ENCODE measurements at places on chromosomes 1 and 21.

GRCh38 chr1:2805801-2806430 lies 4.4 kb upstream of the TTC34 start:
- no peak for DNase-seq

DNA sequence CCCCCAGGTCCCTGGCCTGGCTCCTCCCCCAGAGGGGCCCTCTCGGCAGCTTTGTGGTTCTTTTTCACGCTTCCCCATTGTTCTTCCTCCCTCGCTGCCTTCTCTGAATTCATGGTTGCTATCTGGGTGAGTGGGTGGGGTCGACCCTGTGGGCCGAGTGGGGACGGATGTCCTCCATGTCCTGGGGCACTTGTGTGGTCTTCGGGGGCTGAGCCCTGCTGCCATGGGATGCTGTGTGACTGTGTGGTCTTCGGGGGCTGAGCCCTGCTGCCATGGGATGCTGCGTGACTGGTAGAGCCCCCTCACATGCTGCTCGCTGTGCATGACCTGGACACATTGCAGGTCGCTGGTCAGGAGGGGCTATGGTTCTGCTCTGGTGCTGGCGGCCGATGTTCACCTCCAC lies 21.6 kb upstream of the DIP2A start:
- DNase-seq = no peak

- DNase-seq = no peak
These were observed 95.9 kb downstream of the ACTL8 start for GRCh38 chr1:17851056-17851455.

DNA sequence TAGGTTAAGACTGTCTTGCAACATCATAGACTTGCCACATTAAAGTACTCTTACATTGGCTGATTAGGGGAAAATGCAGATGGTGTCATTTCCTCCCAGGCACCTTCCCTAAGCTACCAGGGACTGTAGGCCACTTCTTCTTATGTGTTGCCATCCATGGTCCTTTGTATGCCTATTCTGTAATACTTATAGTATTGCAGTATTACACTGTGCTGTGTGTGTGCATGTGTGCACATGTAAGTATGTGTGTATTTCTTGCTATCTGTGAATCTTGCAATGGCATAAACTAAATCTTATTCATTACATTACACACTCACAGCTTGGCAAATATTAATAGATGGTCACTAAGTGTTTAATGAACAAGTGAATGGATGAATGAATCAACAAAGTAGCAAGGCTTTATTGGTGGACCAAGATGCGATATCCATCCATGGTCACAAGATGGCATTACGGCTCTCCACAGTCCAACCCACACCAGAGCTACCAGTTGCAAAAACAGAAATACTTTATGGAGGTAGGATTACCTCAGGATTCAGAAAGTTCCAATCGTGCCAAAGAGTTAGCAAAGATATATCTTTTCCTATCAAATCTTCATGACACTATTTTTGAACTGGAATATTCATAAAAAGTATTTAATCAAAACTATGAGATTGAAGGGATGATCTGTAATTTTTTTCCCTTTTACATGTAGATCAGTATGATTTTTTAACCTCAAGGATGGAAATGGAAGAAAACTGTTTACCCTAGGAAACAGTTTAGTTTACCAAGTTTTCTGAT lies 160.2 kb downstream of the DENND1B start:
- no peak for DNase-seq

DNA sequence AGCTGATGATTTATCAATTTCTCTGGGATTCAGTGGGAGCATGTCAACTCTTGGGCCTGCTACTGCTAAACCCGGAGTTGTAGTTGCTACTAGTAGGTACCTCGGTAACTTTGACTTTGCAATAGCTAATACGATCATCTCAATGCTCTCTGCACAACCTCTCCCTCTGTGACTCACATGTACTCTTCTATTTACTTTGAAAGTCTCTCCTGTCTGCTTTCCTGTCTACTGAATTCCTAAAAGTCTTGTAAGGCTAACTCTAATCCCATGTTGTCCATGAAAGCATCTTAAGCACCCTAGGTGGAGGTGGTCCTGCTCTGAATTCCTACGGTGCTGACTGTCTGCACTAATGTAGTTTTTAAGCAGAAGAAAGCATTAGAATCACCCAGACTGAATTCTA lies 29.3 kb downstream of the SLC9C2 start:
- no peak for DNase-seq

GRCh38 chr1:217004776-217005436 lies 281.7 kb upstream of the ESRRG start:
- no peak for DNase-seq

GRCh38 chr1:50060279-50060678 lies 36.5 kb upstream of the AGBL4 start:
- no peak for DNase-seq

DNA sequence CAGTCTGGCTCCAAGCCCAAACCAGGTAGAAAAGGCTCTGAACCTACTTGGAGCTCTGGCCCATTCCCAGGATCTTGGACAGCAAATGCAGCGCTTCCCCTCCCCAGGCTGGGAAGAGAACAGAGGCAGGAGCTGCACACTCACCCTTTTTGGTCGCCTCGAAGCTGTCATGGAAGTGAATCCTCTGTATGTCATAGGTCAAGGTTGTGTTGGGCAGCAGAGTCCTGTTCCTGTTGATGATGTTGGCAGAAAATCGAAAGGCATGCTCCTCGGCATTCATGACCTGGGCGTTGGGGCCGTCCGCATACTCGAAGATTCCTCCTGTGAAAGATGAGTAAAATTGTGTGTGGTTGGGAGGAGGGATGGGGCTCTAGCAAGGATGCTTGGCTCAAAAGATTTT lies 143.5 kb downstream of the GRIK3 start:
- DNase-seq = no peak

DNA sequence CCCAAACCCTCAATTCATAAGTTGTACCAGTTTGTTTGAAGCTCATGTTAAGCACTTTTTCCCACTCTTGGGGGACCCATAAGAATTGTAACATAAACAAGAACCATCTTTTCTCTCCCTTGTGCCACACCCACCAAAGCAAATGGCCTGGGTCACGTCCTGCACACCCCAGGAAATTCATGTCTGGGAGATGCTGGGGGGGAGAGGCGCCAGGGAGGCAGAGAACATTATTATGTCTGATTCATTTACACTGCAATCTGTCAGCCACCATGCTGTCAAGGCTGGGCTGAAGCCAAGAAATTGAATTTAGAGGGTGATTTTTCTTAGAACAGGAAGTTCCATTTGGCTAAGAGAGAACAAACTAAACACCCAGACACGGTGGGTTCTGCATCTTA lies 37.2 kb upstream of the IPO9 start:
- DNase-seq = no peak

GRCh38 chr1:3911981-3912808 lies 12.1 kb upstream of the C1orf174 start:
- DNase-seq = no peak

DNA sequence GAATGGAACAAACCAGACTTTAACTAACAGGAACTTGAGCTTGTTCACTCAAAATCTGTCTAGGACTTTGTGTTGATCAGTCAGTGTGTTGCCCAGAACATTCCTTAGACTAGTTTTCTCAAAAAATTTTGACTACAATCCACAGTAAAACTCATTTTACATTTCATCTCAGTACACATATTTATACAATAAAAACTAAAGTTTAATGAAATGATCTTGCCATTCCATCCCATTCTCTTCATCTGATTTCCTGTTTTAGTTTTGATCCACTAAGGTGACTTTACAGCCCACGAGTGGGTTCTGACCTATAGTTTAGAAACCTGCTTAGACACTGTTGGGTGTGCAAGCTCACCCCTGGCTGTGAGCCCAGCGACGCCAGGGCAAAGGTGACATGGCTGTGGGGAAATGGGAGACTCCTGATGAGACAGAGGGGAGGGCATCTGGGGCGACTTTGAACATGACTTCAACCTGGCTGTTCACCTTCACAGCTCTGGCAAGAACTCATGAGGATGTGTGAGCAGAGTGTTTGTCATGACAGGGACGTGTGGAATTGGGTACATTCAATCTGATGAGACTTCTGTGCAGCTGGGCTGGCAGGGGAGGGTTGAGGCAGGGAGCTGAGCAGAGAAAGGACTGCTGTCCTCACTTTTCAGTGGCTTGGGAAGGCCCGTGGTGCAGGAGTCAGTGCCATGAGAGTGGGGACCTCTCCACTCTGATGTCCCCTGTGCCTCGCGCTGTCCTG lies 40.6 kb downstream of the LHX4 start:
- DNase-seq = no peak

DNA sequence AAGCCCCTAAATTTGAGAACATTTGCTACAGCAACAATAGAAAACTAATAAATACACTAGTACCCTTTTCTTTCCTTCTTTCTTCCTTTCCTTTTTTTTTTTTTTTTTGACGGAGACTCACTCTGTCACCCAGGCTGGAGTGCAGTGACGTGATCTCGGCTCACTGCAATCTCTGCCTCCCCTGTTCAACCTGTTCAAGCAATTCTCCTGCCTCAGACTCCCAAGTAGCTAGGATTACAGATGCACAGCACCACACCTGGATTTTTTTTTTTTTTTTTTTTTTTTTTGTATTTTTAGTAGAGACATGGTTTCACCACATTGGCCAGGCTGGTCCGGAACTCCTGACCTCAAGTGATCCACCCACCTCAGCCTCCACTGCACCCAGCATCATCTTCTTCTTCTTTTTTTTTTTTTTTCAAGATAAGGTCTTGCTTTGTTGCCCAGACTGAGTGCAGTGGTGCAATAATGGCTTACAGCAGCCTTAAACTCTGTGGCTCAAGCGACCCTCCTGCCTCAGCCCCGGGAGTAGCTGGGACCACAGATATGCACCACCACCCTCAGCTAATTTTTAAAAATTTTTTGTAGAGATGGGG lies 19.6 kb upstream of the CBR3 start:
- DNase-seq = no peak

DNA sequence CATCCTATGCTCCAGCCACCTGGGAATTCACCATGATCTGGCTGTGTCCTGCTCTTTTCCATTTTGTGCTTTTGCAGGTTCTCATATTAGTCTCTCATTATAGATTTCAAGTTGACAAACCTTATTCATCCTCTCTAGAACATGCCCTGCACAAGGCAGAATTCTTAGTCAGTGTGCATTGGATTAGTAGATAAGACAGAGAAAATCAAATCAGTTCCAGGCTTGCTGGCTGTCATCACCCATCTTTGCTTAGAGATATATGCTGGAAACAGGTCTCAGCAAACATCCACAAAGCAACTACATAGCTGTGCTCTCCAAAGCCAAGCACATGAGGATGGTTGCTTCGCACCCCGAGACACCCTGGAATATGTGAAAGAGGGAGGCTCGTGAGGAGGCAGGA lies 24.8 kb downstream of the TSPAN2 start:
- no peak for DNase-seq

GRCh38 chr1:95548211-95548610 lies 314.2 kb downstream of the RWDD3 start:
- DNase-seq = no peak

DNA sequence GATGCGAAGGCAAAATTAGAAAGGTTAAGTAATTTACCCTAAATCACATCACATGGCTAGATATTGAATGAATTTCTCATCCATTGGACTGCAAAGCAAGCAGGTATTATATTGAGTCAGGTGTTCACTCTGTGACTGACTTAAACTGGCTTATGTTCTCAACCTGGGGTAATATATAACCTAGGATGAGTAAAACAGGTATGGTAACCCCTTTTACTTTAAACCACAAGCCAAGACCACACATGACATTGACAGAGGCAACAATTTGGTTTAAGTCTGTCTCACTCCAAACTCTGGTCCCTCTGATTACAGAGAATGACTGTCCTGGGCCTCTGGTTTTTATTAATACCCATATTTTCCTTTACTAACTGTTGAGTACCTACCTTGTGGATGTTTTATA lies 33.3 kb downstream of the MAEL start:
- DNase-seq = no peak

DNA sequence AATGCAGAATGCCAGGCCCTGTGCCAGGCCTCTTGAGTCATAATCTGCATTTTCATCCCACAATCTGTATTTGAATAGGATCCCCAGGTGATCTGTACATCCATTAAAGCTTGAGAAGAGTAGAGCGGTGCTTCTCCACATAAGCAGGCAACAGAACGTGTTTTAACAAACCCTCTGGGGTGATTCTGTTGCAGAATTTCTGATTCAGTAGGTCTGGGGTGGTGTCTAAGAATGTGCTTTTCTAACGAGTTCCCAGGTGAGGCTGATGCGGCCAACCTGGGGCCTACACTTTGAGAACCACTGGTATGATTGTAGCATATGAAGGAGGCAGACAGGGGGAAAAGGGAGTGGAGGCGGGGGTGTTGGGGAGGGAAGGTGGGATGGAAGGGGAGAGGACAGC lies 78.4 kb upstream of the POU3F1 start:
- DNase-seq = no peak

- no peak for DNase-seq
These were observed 89.4 kb downstream of the DTL start for GRCh38 chr1:212124690-212125582.

DNA sequence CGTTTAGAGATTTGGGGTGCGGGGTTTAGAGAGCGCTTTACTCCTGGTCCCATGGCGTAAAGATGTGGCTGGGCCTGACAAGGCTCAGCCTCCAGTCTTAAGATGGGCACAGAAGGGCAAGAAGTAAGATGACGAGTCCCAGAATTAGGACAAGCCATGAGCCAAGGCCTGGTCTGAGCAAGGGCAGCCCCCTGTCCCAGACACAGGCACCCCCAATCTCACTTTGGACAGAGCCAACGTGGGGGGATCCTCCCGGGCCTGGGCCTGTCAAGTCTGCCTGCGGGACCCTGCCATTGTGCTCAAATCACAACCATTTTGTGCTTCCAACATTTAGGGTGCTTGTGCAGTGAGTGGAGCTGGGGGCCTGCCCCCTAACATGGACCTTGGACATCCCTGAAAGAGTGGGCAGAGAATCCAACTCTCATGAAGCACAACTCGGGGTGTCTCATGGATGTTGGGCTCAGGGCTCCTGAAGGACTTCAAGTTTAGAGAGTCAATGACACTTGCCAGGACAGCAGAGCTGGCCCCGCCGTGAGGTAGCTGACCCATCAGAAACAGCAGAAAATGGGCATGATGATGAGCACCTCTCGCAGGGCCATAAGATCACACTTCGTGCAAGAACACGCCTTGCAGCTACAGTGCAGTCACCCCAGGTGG lies 52.6 kb downstream of the KIF21B start:
- no peak for DNase-seq

GRCh38 chr1:217482356-217483102 lies 148.4 kb downstream of the GPATCH2 start:
- peak; percentile 15 for DNase-seq

- no peak for DNase-seq
These were observed 480.0 kb downstream of the PTPRU start for GRCh38 chr1:29716306-29716705.

DNA sequence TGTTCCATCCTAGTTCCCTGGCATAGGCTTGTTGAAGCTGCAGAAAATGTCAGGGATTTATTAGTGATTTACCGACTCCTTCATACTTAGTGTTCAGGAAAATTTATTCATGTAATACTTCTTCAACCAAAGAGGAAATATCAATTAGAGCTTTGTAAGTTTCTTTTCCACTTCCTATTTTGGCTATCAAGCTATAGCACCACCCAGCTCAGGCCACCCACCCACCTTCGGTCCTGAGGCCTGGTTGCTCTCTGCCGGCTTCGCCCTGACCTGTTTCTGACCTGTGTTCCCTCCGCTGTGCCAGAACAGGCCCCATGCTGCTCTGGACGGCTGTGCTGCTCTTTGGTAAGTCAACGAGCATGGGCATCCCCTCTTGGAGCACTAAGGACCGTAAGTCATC lies at the start of gene FCRL6:
Gene FCRL6 (plus strand): TSS at position 250 of the 400 bp plus-strand sequence. CDS start 65 bp downstream, at position 315.
- DNase-seq = no peak

- DNase-seq = no peak
These were observed 117.6 kb downstream of the CENPF start for GRCh38 chr1:214720561-214720960.
